NCI-H526 (cell line): ENCODE measurements at places on chromosomes 11 and 22.
A peak's percentile ranks its signal among the peaks of the same experiment; 100 is the strongest.

DNA sequence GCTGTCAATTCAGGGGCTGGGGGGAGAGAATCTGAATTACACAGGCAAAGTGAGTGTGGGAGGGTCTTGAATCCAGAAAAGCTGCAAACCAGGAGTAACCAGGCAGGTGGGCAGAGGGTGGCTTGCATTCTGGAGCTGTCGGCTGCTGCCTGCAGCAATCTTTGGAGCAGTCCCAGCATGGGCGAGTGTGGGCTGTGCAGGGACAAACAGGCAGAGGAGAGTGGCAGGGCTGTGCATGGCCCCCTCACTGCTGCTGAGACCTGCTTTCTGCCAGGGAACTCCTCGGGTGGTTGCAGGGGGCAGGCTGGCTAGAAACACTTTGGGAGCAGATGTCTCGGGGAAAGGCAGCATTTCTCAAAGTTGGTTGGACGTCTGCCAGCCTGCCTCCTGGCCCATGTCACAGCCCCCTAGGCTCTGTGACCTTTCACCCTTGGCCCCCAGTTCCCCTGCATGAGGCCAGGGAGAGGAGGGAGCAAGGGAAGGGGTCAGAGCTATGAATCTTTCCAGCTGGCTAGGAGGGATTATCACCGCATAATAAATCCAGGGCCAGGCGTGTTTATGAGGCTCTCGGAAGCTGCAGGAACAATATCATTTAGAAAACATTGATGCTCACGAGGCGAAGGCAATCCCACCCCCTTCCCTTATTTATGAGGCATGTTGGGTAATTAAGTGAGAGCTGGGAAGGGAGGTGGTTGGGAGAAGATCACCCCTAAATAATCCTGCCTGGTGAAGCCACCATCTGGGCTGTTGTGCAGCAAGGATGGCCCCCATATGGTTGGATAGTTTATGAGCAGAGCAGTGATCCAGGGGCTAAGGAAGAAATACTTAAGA lies 212.3 kb upstream of the NCAM1 start:
- no peak for DNase-seq

GRCh38 chr11:81792416-81792815 lies 941.2 kb downstream of the FAM181B start:
- DNase-seq: no peak

DNA sequence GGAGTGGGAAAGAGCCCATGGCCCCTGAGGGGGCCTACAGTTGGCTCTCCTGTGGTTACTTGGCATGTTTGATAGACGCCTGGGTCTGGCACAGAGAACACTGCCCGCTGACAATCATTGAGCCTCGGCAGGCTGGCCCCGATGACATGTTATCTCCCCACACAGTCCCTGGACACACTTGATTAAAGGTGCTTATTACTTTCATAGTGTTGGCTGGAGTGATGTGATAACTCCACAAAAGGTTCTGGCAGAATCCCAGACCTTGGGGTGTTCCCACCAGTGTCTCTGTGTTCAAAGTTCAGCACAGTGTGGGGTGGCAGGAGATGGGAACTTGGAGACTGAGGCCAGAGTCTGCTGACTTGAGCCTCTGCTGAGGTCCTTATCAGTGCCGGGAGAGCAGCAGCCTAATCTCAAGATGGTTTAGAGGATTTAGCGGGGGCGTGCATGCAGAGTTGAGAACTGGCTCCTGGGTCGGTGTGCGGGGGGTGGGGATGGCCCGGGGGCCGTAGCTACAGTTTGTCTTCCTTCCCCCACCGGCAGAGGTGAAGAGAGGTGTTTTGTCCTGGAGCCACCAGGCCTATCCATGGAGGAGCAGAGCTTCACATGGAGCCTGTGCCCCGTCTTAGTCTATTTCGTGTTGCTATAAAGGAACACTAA lies 22.5 kb downstream of the PARVB start:
- no peak for DNase-seq

DNA sequence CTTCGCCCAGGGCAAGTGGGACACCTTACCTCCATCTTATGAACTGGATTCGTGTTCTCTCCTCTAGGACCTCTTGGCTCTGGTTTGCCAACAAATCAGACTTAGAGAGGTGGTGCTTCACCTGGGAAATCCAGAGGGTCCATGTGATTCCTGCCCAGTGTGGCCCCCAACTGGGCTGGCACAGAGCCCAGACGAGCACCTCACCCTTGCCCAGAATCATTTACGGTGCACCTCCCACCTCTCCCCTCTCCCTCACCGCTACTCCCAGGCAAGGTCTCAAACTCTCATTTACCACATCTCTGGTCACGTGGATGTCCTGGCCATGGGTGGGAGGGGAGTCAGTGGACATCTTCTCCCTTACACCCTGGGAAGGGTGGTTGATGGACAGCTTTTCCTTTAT lies 1.1 kb downstream of the SPATA19 start:
- no peak for DNase-seq

GRCh38 chr11:34185926-34186841 lies 80.8 kb downstream of the NAT10 start:
- DNase-seq: no peak

- no peak for DNase-seq
Observed at GRCh38 chr11:119461229-119461963, 38.4 kb upstream of the THY1 start.

GRCh38 chr11:117950301-117950700 lies 21.1 kb upstream of the TMPRSS13 start:
- DNase-seq: peak; percentile 13

DNA sequence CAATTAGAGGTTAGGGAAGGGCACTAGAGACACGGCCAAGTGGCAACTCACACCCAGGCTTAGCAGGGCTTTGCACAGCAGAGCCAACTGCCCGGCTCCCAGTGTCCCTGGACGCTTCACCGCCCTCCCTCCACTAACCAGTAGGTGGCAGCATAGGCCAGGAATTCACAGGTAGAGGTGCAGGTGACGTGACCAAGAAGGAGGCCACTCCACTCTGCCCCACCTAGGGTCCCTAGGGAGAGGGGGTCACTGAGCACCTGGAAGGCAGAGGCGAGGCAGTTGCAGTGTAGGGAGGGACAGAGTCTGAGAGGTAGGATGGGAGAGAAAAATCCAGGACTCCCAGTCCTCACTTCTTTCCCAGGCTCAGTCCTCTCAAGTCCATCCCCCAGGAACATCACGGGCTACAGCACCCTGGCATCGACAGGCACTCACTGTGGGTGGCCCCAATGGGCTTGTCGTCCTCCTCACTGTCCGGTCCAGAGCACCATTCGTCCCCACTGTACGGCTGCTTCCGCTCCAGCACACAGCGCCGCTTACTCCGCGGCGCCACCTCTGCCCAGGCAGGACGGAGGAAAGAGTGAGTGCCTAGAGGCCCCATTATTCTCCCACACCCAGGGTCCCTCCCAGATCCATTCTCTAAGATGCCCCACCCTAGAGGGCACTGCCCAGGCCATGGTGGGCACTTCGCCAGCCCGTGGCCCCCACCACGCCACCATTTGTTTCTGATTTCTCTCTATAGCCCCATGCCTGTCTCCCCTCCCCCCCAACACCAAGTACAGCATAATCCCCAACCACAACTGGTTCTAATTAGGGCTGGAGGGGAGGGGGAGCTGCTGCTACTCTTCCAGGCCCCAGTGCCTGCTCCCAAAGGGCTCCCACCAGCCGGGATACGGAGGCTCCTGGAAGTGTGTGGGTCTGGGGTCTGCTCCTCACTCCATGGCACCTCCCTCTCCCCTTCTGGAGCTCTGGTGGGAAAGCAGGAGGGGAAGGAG lies 18.4 kb downstream of the BCL9L start:
- DNase-seq: peak; percentile 96

- DNase-seq: no peak
Observed at GRCh38 chr11:1340111-1340510, 30.7 kb upstream of the TOLLIP start.

DNA sequence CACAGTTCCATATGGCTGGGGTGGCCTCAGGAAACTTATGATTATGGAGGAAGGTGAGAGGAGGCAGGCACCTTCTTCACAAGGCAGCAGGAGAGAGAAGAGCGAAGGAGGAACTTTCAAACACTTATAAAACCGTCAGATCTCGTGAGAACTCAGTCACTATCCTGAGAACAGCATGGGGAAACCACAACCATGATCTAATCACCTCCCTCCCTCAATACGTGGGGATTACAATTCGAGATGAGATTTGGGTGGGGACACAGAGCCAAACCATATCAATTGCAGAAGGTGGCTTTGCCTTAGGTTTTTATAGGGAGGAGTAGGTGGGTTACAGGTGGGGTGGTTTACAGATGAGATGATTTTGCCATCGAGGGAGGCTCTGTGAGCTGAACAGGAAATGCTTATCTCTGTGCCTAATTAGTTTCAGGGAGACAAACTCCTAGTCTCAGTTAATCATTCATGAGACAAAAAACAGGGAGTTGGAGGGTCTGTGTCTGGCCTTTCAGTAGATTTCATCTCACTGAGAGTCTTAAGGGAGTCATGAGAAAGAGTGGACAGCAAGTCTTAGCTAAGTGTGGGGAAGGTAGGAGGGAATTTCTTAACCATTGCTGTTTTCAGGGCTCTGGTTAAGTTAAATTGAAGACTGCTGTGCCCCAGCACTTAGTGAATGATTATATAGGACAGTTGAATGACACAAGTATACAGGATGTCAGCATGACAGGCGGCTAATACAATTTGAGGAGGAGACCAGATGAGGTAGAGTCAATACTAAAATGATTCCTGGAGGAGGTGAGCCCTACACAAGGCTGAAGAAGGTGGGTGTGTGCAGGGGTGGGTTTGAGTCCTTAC lies 47.7 kb downstream of the CWC15 start:
- no peak for DNase-seq

DNA sequence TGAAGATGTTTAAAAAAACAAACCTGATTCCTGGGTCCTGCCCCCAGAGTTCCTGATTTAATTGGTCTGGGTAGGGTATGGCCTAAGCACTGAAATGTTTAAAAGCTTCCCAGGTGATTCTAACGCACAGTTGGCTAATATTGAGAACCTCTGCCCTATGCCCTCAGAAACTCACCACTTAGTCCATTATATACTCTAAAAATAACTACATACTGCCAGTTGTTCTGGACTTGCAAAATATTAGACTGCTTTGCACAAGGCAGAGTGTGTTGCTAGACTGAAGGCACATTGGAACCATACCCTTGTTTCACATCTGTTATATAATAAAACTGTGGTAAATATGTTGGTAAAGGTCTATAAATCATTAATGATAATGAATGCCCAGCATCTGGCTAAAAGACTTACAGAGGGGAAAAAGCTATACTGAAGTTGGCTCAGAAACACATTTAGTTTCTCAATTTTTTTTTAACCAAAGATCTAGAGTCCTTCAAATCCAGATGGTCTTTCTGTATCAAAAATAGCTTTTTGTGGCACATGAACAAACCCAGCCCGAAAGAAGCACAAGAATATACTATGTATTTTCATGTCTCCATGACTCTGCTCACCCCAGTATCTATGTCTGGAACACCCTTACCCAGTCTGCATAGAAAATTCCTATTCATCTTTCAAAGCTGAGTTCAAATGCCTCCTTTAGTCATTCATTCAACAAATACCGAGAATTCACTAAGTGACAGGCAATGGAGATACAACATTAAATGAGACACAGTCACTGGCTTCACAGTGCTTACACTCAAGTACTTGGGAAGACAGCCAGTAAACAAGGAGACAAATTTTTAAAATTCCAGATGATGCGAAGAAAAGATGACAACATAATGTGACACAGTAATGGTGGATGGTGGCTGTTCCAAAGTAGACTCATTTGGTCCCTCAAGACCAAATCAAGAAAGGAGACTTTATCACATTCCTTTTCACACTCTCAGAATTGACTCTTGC lies 44.1 kb downstream of the RBFOX2 start:
- DNase-seq: no peak
